Activated effector memory CD4-positive, alpha-beta T cell treated with Interleukin-2 at 50 U/mL for 16 hours (primary cell): ENCODE measurements at places on chromosomes 2 and 18.

DNA sequence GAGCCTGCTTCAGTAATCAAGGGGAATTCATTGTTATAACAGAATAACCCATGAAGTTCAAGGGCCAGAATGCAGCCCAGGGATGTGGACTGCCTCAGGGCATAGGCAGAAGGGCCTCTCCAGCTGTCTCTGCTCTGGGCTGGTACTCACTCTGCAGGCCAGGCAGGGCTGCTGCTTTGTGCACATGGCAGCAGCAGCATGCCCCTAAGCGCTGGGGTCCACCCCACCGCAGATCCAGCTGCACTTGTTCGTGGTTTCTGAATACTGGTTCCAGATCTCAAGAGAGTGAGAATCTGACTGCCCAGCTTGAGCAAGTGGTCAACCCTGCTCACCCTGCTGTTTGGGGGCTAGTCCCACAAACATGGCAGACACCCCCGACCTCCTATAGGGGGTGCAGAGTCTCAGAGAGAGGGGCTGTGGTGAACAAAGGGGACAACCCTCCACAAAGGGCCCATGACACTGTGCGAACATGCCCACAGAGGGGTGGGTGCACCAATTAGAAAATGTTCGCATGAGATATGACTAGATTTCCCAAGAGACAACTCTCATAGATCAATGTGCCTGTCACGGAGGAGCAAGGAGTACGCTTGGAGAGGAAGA lies 87.3 kb downstream of the ACTR3 start:
- DNase-seq, result no peak

DNA sequence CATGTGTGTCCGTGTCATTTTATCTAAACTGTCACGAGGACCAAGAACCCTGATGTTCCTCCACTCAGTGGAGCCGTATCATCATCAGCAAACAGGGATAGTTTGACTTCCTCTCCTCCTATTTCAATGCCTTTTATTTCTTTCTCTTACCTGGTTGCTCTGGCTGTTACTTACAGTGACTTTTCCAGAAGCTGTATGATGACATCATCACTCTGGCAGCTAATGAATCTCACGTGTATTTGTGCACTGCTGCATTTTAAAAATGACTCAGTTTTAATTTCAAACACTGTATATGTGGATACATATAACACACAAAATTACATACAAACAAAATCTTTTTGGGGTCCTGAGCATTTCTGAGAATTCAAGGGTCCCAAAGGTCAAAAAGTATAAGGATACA lies 481.4 kb downstream of the CDH2 start:
- no peak for DNase-seq

DNA sequence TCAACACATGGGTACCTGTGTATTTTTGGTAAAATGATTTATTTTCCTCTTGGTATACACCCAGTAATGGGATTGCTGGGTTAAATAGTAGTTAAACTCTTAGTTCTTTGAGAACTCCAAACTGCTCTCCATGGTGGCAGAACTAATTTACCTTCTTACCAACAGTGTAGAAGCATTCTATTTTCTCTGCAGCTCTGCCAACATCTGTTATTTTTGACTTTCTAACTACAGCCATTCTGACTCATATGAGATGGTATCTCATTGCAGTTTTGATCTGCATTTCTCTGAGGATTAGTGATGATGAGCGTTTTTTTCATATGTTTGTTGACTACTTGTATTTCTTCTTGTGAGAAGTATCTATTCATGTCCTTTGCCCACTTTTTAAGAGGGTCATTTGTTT lies 180.6 kb downstream of the FSIP2 start:
- DNase-seq, result no peak

DNA sequence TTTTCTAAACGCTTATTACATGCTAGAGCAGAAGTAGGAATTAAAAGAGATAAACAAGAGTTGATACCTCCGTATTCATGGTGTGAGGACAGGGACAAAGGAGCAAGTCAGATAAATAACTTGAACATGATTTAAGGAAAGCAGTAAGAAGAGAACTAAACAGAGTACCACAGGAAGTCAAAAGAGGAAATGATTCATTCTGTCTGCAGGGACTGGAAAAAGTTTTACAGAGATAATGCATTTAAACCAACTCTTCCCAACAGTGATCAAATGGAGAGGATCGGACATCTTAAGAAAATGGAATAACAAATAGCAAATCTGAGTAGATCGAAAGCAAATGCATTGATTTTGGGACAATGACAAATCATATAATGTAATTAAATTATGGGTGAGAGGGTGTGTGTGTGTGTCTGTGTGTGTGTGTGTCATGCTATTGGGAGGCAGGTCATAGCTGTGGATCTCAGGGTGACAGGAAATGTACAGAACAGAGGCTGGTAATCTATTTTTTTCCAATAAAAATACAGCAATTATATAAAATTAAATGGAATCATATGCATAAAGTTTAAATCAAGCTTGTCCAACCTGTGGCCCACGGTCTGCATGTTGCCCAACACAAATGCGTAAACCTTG lies 113.4 kb downstream of the MC4R start:
- no peak for DNase-seq

GRCh38 chr2:105121434-105121833 lies 83.6 kb downstream of the MRPS9 start:
- DNase-seq, result no peak

DNA sequence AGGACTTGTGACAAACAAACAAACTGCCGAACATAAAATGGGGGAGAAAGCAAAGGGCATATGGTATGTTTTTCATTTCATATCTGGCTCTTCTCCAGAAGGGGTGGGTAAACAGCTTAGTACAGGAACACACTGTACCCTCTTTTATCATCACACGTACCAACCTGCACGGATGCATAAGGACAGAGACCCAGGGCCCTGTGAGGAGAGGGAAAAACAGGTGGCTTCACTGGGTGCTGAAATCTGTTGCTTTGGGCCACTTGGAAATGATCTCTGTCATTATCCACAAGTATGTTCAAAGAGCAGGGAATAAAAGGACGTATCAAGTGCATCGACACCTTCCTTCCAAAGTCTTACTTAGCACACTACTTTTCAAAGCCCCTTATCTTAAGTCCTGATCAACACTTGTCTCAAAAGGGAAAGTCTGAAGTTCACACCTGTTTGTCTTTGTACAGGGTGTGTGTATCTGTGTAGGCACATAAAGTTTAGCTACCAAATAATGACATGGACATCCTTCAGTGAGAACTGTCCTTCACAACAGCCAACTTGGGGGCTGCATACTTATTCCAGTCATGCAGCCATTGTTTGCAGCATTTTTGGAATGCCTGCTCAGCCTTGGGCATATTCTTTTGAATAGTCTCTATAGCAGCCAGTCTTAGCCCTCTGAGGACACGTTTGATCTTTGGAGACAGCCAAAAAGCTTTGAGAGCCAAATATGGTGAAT lies 60.6 kb downstream of the IRS1 start:
- no peak for DNase-seq

DNA sequence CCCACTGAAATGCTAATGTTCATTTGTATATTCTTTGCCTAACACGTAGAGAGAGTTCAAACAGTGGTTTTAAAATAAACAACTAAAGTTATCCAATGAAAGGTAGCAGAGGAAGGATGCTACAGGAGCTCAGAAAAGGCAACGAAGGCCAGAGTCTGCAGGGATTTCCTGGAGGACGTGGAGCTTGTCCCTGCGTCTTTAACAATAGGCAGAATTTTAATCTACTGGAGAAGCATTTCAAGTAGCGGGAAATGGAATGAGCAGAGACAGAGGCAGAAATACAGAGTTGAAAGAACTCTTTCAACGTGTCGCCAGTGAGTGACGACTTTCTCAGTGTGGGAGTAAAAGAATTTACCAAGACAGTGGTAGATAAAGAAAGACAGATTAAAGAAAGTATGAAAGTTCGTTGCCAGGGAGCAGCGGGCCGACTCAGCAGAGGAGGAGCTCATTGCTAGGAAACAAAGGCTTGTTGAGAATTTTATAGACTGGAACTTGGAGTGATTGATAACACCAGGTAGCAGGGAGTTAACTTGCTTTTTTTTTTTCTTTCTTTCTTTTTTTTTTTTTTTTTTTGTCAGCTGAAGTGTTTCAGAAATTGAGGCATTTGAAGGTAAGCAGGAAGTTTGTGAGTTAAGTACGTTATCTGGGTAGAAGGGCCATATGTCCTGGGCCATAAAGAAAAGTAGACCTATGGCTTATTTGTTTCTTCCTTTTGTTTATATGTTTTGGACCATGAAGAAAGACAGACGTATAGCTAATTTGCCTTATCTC lies 625 bp upstream of the NBAS start:
- DNase-seq, result no peak

- no peak for DNase-seq
Observed at GRCh38 chr2:179550214-179550613, 285.6 kb upstream of the SESTD1 start.

DNA sequence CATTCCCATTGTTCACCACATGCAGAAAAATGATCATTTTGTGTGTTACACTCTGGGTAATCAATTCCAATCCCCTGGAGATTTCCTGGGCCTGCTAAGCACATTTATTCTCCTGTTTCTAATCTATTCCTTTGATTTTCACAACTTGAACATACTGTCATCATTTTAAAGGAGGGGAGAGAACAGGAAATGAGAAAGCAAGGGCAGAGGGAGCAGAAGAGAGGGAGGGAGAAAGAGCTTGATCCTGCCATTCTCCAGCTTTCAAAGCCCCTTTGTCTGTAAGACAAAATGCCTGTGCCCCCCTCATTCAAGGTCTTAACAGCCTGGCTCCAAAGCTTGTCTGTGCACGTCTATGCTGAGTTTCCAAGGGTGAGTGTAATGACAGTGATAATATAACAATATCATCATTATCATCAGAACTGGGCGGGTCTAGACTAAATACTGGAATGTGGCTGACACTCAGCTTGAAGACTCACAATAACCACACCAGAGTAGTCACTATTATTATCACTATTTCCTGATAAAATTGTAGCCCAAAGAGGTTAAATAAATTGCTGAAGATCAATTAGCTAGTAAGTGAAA lies 164.4 kb upstream of the KLHL29 start:
- no peak for DNase-seq

- DNase-seq, result no peak
Observed at GRCh38 chr2:203688798-203689197, 17.6 kb upstream of the CD28 start.
